Hematopoietic multipotent progenitor cell treated with erythropoietin and hydrocortisone succinate and interleukin-3 and kit ligand, for 15 days (in vitro differentiated cells): ENCODE measurements at places on chromosomes 6 and 20.

- no peak for DNase-seq
These were observed 239.2 kb downstream of the KCNQ5 start for GRCh38 chr6:72861059-72861458.

- DNase-seq: no peak
These were observed 8.7 kb downstream of the GPX6 start for GRCh38 chr6:28506807-28507475.

DNA sequence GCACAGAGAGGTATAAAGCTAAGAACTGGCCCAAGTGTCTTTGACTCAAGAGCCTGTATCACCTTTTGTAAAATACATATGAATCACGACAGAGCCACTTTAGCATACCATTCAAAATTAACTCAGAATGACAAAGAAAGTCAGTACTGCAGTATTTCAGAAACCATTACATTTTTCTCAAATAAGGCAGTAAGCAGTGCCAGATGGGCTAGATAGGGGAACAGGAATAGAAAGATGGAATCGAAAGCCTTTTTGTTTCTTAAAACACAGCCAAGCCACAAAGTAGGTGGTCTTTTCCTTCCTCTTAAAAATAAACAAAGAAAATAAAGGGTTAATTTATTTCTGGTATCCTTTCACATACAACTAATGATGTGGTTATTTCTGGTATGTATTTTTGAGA, 10.3 kb downstream of the CLDN20 start:
- DNase-seq: no peak

DNA sequence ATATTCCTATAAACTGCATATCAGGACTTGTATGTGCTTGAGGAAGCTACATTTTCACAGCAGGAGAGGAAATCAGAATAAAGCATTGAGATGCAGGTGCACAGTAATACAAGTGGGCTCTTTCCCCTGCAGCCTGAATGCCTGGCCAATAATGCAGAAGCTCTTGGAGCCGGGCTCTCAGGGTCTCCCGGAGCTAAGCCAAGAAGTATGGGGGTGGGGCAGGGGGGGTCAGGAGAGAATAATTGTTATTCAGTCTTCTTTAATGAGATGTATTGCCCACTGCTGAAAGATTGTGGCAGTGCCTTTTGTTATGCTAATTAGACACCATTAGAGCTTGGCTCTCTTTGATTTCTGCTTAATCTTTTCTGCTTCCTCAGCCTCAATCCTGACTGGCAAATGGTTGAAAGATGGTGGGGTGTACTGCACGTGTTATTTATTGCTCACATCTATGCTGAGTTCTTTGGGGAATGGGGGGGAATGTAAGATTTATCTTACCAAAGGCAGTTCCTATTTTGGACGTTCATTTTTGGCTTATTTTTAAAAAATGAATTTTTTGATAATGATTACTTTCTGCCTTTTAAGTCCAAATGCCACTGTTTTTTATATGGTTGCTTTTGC, 407.6 kb upstream of the SOX4 start:
- DNase-seq: no peak

- no peak for DNase-seq
These were observed 74.4 kb upstream of the FBXL4 start for GRCh38 chr6:99022039-99022609.

DNA sequence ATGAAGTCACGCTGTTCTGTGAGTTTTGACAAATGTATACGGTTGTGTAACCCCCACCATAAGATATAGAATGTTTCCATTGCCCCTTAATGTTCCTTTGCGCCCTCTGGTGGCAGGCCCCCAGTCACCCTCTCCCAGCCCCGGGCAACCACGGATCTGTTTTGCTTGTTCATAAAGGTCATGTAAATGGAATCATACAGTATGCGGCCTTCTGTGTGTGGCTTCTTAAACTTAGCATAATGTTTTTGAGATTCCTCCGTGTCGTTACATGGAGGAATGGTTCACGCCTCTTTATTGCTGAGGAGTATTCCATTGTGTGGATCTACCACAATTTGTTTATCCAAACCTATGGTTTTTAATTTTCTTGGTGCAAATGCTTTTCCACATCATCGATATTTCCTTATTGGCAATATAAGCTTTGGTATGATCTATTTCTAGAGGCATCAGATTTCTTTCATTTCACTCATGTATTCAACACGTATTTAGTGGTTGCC, 28.4 kb downstream of the LYRM2 start:
- DNase-seq: peak; percentile 63

- no peak for DNase-seq
These were observed 145.9 kb downstream of the CCDC170 start for GRCh38 chr6:151639750-151640149.

DNA sequence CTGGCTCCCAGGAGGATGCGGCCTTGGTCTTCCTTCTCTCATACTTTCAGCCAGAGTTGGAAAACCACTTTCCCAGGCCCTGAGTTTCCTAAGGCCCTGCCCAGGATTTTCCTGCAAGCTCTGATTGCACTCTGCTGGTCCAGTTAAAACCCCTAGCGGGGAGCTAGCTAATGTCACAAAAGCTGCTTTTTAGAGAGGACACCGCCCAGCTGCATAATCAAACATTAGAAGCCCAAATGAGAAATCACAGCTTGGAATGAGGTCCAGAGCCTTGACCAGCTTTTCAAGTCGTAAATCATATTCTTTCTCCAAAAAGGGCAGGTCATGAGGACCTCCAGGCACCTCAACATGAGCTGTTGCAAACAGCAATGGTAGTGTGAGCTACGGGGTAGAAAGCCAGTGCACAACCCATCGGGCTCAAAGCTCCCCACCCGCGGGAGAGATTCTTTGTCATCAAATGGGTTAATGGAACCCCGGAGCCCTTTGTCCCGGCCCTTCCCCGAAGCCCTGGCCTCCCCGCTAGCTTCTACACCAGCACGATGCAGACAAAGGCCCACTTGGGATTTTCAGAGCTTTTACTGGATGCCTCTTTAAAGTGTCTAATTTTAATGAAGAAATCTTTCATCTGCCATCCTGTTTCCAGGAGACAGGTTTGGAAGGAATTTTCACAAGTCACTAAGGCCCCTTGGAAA, 134.0 kb downstream of the SCML4 start:
- DNase-seq: no peak

DNA sequence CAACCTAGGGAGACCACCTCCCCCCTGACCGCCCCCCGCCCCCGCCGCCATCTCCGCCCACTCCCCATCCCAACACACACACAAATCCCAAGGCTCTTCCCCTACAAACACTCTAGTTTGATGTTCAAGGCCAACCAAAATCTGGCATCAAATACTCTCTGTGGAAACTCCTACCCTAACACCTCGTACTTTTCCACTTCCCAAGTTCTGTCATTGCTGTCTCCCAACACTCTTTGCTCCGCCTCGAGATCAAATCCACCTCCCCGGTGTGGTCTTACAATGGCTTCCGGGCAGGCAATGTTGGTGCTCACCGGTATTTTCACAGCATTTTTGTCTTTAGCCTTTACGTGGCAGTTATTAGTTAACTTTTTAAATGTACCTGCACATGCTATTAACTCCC, 4.8 kb upstream of the QKI start:
- no peak for DNase-seq

GRCh38 chr20:23228912-23229311, 121.7 kb upstream of the NXT1 start:
- no peak for DNase-seq

- no peak for DNase-seq
These were observed 636 bp downstream of the SUPT3H start for GRCh38 chr6:45377043-45377553.
